ENCODE measurements at places on chromosomes 13 and 19. TPM values are rescaled to one million over a fixed set of nuclear protein-coding genes. Genes with fewer than 3 reads are reported as not detected.

DNA sequence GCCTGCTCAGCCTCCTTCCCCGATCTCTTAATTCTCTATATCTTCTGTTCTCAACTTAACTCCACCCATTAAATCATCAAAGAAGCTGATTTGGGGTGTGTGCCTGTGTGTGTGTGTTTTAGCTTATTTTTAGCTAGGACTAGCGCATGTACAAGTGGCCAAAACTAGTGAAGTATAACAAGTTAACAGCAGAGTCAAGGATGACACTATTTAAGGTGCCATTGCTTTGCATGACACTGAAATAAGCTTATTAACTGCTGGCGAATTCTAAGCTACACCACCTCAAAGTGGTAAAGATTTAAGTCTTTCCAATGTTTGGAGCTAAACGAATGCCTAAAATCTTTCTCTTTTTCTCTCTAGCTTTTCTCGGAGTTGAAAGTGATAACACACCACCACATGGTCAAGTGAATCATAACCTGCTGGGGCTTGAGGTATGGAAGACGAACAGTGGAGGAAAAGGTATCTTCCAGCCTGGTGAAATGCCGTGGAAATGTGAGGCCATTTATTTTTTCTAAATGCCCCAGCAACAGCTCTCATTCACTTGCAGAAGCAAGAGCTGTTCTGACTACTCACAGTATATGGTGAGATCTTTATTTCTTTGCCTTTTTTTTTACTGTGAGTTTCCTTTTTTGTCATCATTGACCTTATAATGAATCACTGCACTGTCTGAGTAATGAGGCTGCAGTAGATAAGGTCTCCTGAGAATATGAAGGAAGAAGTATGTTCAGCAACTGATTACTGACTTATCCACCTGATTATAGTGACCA is 570.3 kb downstream of the PCDH9 start:
- H3K4me3 ChIP-seq: peak overlapping the region; percentile 77
- H3K27ac ChIP-seq: peak overlapping the region; percentile 90
- H3K4me1 ChIP-seq: peaks cover 49% of the 10 kb centered on the region
- no peaks in the 10 kb centered on the region for H3K36me3 ChIP-seq

DNA sequence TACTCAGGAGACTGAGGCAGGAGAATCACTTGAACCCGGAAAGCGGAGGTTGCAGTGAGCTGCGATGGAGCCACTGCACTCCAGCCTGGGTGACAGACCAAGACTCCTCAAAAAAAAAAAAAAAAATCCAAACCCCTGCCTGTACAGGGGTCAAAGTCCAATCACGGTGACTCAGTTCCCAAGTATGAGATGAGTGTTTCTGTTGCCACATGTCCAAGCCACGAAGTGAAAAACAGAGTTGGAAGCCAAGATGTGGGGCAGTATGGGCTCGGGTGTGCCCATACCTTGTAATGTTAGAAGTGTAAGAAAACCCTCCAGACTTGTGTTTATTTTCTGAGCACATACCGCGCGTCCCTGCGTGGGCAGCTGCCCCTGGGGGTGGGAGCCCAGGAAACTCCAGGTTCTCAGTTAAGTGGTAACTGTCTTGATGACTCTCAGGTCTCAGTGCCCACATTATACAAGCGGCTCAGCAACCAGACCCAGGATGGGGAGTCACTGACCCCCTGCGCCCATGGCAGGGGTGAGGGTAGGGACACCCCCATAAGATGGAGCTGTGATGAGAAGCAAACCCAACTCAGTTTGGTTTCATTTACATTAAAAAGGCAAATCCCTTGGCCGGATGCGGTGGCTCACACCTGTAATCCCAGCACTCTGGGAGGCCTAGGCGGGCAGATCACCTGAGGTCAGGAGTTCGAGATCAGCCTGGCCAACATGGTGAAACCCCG is 1.2 kb upstream of the GPX4 start:
- H3K36me3 ChIP-seq: peaks cover 6% of the 10 kb centered on the region
- peak; percentile 98 for DNase-seq
- peak overlapping the region; percentile 78 for H3K4me3 ChIP-seq
- H3K4me1 ChIP-seq: peaks cover 49% of the 10 kb centered on the region
- H3K27ac ChIP-seq: peak overlapping the region; percentile 98
- H3K27me3 ChIP-seq: peaks cover 19% of the 10 kb centered on the region

The HSD17B14 gene
- total RNA-seq: 6.0 TPM

- peaks cover 35% of the 10 kb centered on the region for H3K4me1 ChIP-seq
- no peak overlapping the region for H3K4me3 ChIP-seq
- H3K36me3 ChIP-seq: peaks cover 28% of the 10 kb centered on the region
- no peak for DNase-seq
Observed at GRCh38 chr19:38734176-38734425, 10.2 kb downstream of the CAPN12 start.

The ZBTB32 gene
- total RNA-seq: not detected

The MYO1F gene
- total RNA-seq: 0.20 TPM

The CEACAM3 gene
- not detected for total RNA-seq

- peaks cover 38% of the 10 kb centered on the region for H3K27me3 ChIP-seq
- no peak for DNase-seq
- H3K4me1 ChIP-seq: no peaks in the 10 kb centered on the region
- no peak overlapping the region for H3K4me3 ChIP-seq
- H3K36me3 ChIP-seq: no peaks in the 10 kb centered on the region
- H3K27ac ChIP-seq: no peak overlapping the region
Observed at GRCh38 chr19:41758846-41759245, 3.5 kb downstream of the CEACAM6 start.

- no peak overlapping the region for H3K4me3 ChIP-seq
- DNase-seq: no peak
- no peaks in the 10 kb centered on the region for H3K36me3 ChIP-seq
- H3K27me3 ChIP-seq: no peaks in the 10 kb centered on the region
Observed at GRCh38 chr13:40637643-40638042, 28.8 kb downstream of the FOXO1 start.

- no peak for DNase-seq
- H3K27ac ChIP-seq: no peak overlapping the region
- H3K27me3 ChIP-seq: peaks cover 21% of the 10 kb centered on the region
- no peak overlapping the region for H3K4me3 ChIP-seq
Observed at GRCh38 chr13:91401920-91402319, 3.5 kb downstream of the GPC5 start.

Measured in HFFc6 (cell line).